ENCODE measurements at places on chromosomes 1 and 21.

DNA sequence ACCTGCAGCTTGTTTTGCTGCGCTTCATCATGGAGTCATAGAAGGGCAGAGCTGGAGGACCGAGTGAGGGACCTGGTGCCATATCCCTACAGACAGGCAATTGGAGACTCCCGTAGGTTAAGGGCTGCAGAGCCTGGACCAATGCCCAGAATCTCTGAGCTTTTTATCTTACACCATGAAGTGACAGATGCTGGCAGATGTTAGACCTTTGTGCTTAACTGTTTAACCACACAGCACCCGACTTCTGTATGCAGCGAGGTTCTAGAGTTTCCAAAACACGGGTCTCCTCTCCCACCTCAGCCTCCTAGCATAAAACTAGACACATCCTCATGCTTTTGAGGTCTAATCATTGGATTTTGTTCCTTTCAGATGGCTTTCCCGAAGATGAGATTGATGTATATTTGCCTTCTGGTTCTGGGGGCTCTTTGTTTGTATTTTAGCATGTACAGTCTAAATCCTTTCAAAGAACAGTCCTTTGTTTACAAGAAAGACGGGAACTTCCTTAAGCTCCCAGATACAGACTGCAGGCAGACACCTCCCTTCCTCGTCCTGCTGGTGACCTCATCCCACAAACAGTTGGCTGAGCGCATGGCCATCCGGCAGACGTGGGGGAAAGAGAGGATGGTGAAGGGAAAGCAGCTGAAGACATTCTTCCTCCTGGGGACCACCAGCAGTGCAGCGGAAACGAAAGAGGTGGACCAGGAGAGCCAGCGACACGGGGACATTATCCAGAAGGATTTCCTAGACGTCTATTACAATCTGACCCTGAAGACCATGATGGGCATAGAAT is 47.6 kb downstream of the B3GALT5 start:
- peak; percentile 57 for DNase-seq

GRCh38 chr1:227709451-227709850 is 25.7 kb downstream of the JMJD4 start:
- no peak for DNase-seq

GRCh38 chr1:215146240-215146975 is 63.9 kb downstream of the KCNK2 start:
- DNase-seq: peak; percentile 19

DNA sequence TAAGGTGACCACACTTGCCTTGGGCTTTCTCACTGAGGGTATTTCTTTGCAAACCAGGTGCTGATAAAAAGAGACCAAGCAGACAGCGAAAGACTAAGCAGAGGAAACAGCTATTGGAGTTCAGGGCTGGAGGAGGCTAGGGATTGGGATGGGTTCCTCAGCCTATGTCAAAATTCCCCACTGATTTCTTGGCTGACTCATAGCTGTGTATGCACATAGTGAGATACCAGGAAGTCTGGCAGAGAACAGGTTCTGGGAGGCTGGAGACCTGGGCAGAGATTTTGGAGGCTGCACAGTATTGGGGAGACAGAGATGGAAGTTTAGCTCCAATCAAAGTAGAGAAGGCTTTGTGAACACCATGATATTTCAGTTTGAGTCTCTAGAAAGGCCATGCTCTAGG is 25.3 kb downstream of the YARS1 start:
- no peak for DNase-seq

DNA sequence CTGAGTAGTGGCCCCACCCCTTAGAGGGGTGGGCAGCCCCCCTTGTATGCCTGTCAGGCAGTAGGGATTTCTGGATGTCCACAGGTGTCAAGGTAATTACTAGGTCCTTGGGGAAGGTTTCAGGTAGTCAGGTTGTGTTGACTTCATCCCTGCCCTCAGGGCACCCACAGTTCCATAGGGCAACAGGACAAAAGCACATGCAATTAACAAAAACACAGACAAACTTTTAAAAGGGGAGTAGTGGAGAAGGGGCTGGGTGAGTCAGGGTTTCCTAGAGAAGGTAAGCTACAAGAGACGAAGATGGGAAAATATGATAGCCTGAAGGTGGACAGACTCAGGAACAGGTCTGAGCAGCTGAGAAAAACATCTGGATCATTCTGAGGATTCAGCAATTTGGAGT is 14.1 kb downstream of the KRTCAP2 start:
- DNase-seq: no peak

GRCh38 chr1:210049616-210050015 is 111.6 kb downstream of the SYT14 start:
- DNase-seq: no peak

- no peak for DNase-seq
Measured at GRCh38 chr1:42786097-42786496, 1.3 kb downstream of the TMEM269 start.

DNA sequence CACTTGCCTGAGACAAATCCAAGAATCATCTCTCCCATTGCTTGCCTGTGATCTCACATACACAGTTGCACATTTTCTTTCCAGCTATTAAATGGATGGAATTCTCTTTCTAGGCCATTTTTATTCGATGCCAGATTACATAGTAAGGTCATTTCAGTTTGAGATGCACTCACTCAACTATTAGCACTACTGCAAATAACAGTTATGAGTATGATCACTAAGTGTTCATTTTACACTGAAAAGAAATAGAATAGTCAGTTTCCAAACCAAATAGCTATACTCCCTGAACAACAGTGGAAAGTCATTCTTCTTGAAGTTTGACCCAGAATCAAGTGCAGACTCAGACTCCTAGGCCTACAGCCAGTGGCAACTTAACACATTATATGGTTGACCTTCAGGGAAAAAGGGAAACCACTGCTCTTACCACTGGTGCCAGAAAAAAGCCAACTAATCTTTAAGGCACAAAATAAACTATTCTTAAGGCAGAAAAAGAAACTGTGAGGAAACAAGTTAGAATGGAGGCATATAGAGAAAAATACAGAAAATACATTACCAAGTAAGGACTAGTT is 31.5 kb downstream of the WNT2B start:
- peak; percentile 83 for DNase-seq

- DNase-seq: no peak
Measured at GRCh38 chr1:43446388-43446740, 7.4 kb downstream of the HYI start.

GRCh38 chr1:17297991-17298390 is 10.0 kb upstream of the PADI4 start:
- no peak for DNase-seq

- DNase-seq: peak; percentile 43
Measured at GRCh38 chr1:70458131-70458530, 47.1 kb downstream of the CTH start.

GRCh38 chr1:53478502-53478818 is 19.3 kb downstream of the DMRTB1 start:
- DNase-seq: no peak

DNA sequence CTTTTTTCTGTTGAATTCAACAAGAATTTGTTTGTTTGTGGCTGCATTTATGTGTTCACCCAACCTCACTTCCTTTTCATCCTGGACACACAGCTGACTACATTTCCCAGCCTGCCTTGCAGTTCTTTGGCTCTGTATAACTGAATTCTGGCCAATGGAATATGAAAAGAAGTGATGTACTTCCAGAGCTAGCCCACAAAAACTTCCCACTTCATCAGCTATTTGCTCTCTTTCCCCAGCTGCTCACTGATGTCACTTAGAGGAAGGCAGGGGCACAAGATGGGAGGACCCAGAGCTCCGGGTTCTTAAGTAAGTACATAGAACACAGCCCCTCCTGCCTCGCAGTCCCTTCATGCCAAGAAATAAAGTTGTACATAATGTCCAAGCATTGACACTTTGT is 235.0 kb upstream of the FGGY start:
- peak; percentile 85 for DNase-seq

GRCh38 chr1:8420318-8420717 is 102.4 kb downstream of the SLC45A1 start:
- DNase-seq: no peak

- DNase-seq: no peak
Measured at GRCh38 chr1:242002072-242002471, 3.2 kb upstream of the MAP1LC3C start.

DNA sequence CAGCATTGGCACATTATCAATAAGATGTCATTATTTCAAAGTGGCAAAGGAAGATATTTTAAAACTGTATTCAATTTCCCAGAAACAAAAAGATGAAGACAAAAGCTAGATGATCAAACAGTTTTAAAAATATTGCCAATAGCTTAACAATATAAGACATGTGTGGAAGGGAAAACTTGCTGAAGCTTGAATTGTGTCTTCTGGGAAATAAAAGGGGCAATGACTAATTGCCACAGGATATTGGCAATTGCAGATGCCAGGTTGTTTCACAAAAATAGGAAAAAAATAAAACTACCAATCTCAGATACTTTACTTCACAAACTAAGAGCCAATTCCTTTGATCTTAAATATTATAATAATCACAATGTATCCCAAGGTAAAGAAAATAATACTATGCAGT is 679.8 kb upstream of the ADAMTS5 start:
- DNase-seq: no peak

GRCh38 chr1:11045428-11046269 is 1.4 kb downstream of the MASP2 start:
- no peak for DNase-seq

- no peak for DNase-seq
Measured at GRCh38 chr1:44135886-44136285, 5.5 kb downstream of the KLF18 start.

GRCh38 chr1:193417945-193418744 is 231.7 kb upstream of the B3GALT2 start:
- no peak for DNase-seq

DNA sequence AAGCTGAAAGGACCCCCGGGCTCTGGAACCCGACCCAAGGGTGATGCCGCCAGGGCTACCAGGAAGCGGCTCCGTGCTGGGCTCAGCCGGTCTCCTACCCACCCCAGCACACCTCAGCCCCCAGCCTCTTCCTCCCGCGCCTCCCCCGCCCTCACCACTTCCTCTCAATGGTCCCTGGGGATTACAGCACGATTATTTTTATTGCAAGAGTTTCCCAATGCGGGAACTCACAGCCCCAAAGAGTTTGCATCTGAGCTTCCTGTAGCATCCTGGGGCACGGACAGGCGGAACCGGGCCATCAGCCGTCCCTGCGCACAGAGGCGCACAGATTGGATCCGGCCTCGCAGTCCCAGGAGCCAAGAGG is 8.7 kb upstream of the SLX9 start:
- DNase-seq: no peak

DNA sequence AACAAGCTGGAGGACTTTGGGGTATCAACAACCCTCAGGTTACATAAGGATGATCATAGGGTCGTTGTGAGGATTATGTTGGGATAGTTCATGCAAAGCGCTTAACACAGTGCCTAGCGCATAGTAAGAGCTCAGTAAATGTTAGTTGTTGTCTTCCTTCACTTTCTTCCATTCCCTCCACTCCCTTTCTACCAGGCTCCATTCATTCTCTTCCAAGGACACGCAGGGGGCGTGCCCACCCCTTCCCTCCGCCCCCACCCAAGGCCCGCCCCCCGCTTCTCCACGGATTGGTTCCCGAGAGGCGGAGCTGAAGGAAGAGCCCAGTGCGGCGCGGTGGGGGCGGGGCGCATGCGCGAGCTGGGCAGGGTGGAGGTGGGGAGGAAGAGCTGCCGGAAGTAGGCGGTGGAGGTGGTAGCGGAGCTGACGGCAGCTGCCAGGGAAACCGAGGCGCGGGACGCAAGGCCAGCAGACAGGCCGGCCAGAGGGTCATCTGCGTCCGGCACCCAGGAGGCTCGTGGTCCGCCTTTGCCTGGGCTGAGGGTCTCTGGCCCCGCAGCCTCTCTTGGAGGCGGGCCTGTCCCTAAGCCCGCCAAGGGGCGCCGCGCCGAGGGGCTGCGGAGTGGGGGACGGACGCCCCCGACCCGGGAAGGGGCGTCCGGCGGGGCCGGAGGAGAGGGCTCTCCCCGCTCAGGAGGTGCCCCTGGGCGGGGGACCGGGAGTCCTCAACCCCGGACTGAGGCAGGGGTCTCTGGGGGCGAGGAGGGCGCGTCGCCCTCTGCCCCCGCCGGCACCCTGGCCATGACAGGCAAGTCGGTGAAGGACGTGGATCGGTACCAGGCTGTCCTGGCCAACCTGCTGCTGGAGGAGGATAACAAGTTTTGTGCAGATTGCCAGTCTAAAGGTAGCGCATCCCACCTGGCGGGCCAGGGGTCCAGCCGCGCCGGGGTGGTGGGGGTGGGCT is at the start of gene SMAP2:
TSS of gene SMAP2 (plus strand) at position 405 of the 961 bp plus-strand sequence. CDS start at position 799, 394 bp downstream.
- DNase-seq: peak; percentile 84

- DNase-seq: no peak
Measured at GRCh38 chr1:196462086-196462485, 146.2 kb downstream of the KCNT2 start.

GRCh38 chr1:6545276-6546112 is 8.8 kb downstream of the NOL9 start:
- DNase-seq: peak; percentile 83

DNA sequence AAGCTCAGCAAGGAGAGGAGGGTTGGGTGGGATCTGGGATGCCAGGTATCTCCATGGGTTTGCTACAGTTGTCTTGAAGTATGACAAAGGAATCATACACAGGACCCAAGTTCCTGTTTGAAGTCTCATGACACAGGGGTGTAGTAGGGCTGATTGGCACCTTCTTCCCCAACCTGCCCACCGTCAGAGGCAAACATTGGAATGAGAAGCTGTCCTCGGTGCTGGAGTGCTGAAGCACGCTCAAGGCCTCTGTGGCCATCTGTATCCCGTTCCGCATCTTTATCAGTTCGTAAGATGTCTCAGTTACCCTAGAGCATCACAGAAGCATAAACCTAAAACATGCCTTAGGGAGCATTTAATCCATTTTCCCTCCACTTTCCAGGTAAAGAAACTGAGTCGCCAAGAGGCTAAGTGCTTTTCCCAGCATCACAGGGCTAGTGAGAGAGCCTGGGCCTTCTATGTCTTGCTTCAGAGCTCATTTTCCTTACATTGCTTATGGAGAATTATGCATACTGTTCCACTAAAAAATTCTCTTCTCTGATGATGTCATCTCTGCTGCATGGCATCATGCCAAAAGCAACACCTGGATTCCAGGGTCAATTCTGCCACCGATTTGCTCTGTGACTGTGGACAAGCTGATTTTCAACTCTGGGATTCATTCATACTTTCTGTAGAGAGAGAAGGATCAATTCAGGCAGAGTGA is 34.2 kb downstream of the VWA5B1 start:
- DNase-seq: no peak

DNA sequence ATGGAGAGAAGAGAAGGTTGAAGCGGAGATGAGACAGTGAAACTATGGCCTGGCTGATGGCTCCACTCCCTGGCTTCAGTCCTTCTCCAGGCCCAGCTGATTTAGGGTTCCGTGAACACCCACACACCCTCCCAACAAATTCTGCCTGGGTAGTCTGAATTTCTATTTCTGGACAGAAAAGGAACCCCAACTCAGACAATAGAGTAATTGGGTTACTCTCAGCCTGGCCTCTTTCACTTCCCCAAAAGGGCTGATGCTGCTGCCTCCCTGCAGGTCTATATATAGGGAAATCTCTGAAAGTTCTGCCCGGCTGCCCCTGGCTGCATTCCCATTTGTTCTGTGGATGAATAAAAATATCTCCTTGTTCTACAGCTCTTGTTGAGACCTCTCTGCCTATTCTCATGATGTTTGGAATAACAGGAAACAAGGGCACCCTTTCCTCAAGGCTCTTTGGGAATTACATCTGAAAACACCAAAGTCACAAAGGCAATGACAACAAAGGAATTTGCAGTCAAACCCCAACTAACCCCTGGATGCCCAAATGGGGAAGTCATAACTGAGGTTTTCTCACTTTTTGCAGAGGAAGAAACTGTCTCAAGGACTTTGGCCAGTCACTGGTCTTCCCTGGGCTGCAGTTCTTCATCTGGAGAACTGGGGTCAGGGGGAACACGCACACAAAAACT is 11.4 kb upstream of the ZSCAN20 start:
- DNase-seq: no peak
